ENCODE measurements at places on chromosomes 2 and 18.

- DNase-seq: peak; percentile 1
These were observed 5.3 kb downstream of the GLI2 start for GRCh38 chr2:120740765-120741524.

DNA sequence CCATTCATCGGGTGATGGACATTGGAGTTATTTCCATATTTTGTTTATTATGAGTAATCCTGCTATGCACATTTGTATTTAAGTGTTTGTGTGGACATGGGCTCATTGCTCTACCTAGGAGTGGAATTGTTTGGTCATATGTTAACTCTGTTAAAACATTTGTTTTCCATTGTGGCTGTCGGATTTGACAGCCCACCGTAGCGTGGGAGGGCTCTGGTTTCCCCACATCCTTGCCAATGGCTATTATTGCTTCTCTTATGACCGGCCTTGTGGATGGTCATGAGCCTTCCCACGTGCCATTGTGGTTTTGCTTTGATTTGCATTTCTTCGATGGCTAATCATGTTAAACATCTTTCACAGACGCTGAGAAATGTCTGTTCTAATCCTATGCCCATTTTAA, 92.0 kb downstream of the ZNF236 start:
- DNase-seq: no peak

DNA sequence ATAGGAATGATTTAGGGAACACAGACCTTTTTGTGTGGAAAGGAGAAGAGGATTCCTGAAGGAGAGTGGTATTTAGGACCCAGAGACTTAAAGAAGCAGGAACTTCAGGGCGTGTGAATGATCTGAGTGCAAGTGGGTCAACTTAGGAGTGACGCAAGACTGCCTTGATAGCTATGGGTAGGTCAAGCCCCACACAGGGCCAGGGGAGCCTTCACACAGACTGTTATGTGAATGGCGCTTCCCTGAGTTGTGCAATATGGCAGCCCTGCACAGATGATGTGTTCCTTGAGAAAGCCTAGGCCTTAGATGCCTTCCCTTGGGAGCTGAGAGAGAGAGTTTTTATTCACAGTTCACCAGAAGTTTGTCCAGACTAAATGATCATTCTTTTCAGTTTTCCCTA, 47.1 kb upstream of the IGFBP5 start:
- DNase-seq: no peak

DNA sequence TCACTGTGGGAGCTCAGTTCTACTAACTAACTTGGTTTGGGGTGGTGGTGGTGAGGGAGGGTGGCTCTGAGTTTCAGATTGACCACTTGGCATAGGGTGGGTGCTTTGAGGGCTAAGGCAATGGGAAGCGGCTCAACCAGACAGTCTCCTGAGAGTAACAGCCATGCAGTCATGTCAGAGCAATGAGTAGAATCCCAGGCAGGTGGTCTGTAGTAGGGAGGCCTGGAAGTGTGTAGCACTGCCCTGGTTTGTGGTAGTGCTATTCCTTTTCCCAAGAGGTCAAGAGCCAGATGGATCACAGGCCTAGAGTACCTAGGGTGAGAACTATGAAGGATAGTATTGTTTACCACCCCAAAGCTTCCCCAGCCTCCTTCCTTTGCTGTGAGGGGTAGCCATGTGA, 18.7 kb upstream of the RAPH1 start:
- no peak for DNase-seq

DNA sequence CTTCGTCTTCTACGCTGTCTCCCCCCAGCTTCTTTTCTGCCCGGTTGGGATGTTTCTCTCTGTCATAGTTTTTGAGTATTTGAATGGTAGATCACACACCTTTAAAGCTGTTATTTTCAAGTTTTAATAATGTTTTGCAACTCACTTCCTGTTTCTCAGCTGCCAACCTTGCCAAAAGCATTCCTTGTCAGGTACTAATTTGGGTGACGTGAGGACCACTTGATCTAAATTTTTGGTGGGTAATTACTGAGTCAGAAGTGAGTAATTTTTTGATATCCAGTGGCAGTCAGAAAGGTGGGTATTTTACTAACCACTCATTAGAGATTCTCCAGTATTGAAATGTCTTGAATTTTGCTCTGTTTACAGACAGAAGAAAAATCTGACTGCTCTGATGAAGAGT, 852.4 kb upstream of the FANCL start:
- no peak for DNase-seq

GRCh38 chr18:9876867-9877654, 8.7 kb upstream of the TXNDC2 start:
- no peak for DNase-seq

DNA sequence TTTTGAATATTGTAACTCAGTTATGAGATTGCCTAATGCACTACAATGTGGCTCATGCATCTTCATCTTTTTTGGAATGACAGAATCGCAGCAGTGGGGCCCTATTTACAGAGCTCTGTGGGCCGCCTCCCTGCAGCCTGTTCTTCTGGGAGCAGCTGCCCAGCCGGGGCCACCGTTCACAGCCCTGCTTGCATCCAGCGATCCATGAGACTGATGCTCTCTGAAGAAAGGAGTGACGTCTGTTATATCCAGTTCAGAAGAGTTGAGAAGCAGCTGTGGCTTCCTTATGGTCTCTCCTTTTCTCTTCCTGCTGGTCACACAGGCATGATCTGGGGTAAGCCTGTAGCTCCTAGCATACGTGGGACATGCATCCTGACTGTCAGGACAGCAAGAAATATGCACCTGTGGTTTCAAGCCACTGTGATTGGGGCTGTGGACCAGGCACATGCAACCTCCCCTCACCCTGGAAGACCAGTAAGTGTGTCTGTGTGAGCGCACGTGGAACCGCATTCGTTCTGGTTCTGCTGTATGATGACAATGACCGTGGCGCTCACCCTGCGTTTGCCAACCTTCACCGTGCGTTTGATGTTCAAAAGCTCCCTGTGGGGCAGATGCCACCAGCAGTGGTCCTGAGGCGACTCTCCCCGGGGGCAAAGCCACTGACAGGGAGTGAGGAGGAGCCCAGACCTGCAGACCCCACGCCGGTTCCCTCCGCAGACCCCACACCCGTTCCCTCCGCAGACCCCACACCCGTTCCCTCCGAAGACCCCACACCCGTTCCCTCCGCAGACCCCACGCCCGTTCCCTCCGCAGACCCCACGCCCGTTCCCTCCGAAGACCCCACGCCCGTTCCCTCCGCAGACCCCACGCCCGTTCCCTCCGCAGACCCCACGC, 189.8 kb downstream of the TMEM18 start:
- DNase-seq: no peak

GRCh38 chr2:203814661-203815540, 52.7 kb upstream of the CTLA4 start:
- DNase-seq: peak; percentile 64

- DNase-seq: no peak
These were observed 162.3 kb upstream of the TRIB2 start for GRCh38 chr2:12554224-12555011.

DNA sequence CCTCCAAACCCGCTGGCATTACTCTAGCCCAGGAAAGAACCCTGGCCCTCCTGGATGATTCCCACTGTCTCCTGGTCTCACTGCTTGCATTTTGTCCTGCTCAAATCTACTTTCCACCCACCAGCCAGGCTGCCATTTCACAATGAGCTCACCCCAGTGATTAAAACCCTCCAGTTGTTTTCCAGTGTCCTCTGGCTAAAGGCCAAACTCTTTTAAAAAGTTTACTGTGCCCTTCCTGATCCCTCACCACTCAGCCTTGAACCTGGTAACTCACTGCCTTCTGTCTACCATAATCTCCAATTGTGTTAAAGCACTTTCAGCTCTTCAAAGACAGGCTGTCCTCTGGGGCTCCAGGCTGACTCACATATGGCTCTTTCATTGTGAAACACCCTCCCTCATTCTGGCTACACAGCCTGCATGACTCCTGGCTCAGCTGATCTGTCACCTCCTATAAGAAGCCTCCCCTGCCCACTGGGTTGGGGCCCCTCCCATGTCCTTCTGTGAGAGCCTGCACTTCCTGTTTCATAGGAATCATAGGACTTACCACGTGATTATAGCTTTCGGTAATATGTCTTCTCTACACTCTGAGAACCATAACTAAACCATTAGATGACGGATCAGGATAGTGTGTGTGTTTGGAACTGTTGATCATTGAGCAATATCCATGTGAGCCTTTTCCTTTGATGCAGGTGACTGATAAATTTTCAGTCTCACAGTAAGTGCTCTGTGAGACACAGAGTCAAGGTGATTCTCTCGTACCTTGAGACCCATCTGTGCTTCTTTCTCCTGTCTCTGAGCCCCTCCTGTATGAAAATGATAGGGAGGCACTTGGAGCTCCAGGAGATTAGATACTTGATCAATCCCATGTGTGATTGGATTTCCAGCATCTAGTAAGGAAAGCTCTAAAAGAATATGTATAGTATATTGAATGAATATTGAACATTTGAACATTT, 590.8 kb upstream of the ID2 start:
- peak; percentile 76 for DNase-seq

DNA sequence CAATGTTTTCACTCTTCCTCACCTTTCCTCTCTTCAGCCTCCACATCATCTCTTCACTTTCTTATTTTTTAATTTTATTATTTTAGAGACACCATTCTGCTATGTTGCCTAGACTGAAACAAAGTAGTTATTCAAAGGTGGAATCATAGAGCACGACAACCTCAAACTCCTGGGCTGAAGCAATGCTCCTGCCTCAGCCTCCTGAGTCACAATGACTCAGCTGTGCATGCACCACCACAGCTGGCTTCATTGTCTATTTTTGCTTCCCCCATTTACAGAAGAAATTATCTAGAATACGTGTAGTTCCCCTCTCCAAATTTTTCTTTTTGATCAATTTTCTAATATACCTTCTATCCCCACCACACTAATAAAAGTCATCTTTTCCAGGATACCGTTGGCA, 911.5 kb upstream of the SOX11 start:
- no peak for DNase-seq

- no peak for DNase-seq
These were observed 107.2 kb upstream of the SMAD2 start for GRCh38 chr18:48037481-48038271.

GRCh38 chr2:122063716-122064115, 308.3 kb downstream of the TSN start:
- DNase-seq: no peak

DNA sequence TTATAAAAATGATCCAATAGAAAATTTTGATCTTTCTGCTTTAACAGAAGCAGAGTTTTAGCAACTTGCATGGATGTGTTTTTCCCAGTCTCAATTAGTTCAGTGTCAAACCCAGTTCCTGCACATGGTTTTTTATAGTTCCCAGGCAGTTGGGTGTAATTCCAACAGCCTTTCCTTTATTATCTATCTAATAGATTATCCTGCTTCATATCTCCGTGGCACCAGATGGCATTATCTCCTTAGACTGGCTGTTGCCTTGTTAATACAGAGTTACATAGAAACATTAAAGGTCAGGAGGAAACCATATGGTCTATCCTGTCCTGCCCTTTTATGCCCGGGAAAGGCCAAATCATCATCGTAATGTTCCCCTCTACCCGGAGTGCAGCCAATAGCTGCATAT, 400.9 kb upstream of the SMIM21 start:
- DNase-seq: no peak

- no peak for DNase-seq
These were observed 200.6 kb downstream of the PPP1R1C start for GRCh38 chr2:182186132-182186735.

GRCh38 chr2:40292291-40292690, 159.6 kb downstream of the SLC8A1 start:
- no peak for DNase-seq

DNA sequence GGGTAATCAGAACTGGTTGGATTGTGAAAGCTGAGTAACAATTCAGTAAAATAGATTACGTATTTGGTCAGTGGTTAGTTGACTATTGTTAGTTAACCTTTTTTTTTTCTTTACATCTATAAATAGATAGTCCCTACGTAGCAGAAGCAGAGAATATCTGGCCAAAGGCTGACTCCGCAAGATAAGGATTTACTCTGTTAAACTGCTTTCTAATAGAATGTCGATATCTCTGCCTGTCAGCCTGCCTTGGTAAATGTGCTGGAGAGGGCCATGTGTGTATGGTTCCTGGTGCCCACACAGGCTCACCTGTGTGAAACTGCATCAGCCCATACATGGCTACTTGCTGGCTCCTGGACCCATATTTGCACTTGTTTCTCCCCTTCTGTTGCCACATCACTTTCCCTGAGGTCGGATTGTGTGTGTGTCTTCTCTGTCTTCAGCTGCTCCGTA, 94.4 kb downstream of the CRIM1 start:
- DNase-seq: no peak

GRCh38 chr2:82226441-82226840, 1921.9 kb upstream of the LRRTM1 start:
- DNase-seq: no peak

GRCh38 chr2:185144159-185144919, 546.0 kb downstream of the ZNF804A start:
- no peak for DNase-seq

DNA sequence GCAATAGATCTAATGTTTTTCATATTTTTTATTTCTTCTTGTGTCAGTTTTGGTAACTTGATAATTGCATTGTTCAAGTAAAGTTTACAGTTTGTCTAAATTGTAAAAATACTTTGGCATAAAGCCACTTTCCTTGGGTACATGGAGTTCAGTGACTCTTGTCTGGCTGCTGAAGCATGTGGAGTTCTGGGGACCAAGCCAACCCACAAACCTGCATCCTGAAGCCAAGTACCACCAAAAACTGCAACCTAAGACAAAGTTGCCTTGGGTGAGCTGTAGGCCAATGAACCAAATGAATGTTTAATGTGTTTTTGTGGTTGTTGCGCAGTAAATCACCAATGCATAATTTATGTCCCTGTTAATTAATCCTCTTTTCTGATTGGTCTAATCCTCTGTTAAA, 872.6 kb downstream of the BCL11A start:
- DNase-seq: no peak

DNA sequence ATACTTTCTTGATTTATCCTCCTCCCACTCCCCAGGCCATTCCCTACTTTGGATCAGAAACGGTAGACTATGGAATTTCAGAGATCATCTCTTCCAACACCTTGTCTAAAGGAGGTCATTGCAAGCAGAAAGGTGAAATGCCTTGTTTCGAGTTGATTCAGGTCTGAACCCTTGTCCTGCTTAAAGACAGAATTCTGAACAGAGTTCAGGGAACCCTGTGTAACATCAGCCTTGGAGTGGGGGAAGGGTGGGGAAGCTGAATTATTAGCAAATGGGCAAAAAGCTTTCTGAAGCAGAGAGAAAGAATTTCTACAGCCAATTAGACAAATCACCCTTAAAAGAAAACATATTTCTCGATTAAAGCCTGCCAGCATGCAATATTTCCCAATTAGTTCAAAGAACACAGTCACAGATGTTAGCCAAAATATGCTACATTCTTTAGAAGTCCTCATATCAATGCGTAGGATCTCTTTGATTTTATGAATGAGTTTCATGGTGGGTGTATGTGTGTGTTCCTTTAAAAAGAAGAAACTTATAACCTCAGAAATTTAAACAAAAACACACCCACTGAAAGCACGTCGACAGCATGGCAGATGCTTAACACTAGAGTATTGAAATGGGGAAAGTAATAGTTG, 353.1 kb downstream of the RND3 start:
- no peak for DNase-seq
